ENCODE measurements at places on chromosomes 13 and 19.
A peak's percentile ranks its signal among the peaks of the same experiment; 100 is the strongest.

- no peak for DNase-seq
Measured at GRCh38 chr19:58203814-58204475, 21.1 kb downstream of the ZNF274 start.

DNA sequence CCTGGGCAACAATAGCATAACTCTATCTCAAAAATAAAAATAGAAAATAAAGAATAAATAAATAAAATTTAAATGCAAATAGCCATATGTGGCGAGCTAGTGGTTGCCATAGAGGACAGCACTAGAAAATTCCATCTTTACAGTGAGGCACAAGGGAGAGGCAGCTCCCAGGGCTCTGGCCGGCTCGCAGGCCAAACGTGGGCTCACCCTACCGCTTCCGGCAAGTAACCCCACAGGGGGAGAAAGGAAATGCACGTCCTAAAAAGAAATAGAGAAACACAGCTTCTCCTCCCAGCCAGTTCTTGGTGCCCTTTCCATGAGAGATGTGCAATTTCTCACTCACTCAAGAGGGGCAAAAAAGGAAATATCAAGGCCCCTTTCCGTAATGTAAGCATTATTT lies 12.4 kb upstream of the GRWD1 start:
- DNase-seq, result no peak

DNA sequence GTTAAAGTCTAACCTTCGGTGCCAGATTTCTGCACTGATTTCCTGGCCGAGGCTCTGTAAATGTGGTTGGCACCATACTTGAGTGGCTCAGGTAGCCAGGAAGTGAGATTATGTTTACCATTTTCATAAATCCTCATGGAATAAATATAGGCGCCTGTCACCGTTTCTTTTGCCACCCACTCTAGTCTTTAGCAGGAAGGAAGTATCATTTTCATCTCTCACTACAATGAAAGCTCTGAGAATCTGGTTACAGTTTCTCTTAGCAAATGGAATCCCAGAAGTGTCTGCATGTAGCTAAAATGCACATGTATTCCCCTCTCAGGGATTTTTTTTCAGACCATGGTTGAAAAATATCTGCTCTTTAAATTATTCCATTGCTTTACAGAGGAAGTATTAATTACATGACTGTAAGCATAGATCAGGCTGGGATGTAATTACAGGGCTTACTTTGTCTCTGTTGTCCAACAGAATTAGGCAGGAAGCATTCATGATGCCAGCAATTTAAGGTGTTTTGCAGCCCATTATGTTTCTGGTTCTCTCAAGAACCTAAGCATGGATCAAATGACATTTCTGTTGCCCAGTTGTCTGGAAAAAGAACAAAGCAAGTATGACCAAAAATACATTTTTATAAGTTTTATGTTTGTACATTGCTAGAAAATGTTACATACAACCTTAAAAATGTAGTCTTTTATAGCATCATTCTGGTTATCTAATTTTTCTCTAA lies 221.7 kb upstream of the SPRY2 start:
- DNase-seq, result no peak

GRCh38 chr19:7507884-7508283 lies 8.0 kb upstream of the ZNF358 start:
- DNase-seq, result peak; percentile 43

DNA sequence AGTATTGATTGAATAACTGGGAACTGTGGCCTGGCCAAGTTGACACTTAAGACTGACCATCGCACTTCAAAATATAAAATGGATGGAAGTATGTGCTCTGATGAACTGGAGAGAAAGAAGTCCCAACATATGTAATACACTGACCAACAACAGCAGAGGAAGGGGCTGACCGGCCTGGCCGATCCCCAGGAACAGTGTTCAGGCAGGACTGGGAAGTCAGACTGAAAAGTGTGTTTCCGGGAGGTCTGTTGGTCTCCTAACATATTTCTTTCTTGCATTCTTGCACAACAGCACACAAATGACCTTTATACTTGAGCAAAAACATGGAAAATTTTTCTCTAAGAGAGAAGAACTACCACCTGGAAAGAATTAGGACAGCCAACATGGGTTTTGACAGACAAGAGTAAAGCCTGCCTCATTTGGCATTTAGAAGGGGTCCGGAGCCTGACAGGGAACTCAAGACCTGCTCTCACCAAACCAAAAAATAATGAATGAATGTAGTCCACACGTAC lies 297.8 kb downstream of the OXGR1 start:
- DNase-seq, result no peak

GRCh38 chr13:48448959-48449614 lies 36.2 kb upstream of the LPAR6 start:
- peak; percentile 52 for DNase-seq

DNA sequence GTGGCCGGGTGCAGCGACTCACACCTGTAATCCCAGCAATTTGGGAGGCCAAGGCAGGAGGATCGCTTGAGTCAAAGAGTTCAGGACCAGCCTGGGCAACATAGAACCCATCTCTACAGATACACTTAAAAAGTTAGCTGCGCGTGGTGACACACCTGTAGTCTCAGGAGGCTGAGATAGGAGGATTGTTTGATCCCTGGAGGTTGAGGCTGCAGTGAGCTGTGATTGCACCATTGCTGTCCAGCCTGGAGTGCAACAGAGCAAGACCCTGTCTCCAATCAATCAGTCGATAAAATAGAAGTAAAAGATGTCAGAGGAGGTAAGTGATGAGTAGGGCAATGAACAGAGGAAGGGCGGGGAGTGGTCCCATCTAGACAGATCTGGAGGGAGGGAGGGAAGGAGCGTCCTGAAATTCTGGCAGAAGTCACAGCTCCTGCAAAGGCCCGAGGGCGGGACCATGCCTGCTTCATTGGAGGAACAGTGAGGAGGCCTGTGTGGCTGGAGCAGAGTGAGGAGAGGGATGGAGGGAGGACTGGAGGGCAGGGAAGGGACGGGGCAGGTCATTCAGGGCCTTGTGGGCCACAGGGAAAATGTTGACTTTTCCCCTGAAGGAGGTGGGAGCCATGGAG lies 9.7 kb downstream of the SMIM24 start:
- no peak for DNase-seq

GRCh38 chr13:78323848-78324247 lies 279.5 kb downstream of the POU4F1 start:
- DNase-seq, result no peak

- DNase-seq, result no peak
Measured at GRCh38 chr13:110617321-110618072, 2.2 kb downstream of the NAXD start.

- DNase-seq, result no peak
Measured at GRCh38 chr19:41531438-41532311, 44.3 kb upstream of the CEACAM21 start.

DNA sequence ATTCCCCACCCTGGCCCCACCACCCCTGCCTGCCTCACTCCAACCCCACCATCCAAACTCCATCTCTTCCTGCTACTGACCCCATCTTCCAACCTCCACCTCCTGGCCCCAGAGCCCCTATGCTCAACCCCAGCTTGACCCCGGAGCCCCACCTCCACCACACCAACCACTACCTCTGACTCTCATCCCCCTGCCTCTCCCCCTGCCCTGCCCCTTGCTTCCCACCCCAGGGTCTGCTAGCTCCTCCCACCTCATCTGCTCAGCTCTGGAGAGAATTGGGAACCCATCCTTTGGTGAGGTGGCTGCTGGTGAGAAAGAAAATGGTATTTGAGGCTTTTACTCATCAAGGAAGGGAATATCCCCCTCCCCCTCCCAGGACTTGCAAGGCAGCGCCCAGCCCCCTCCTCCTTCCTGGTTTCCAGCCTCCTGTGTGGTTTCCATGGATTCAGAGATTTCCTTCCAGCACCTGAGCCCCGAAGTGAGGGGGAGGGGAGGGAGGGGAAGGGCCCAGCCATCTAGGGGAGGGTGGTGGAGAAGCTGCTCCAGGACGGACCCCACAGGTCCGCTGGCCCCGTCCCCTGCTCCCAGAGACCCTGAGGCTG lies 11.4 kb upstream of the PEPD start:
- no peak for DNase-seq

DNA sequence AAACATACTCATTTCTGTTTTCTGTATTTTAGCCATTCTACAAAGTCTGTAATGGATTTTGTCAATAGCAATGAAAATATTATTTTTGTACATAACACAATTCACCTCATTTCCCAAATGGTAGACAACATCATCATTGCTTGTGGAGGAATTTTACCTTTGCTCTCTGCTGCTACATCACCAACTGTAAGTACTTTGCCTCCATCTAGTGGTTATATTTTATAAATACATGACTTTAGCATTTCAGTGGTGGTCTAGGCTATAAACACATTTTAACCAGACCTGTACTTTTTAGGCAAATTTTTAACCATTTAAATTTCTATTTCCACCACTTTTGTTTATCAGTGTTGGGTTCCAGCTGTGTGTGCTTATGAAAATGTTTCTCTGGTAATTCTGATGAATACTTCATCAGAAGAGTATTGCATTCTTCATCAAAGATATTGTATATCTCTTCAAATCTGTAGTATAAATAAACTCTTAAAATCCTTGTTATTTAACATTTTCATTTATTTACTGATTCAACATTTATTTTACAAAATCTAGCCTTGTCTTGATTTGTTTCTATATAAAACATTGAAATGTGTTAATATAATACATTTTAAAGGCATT lies 222.4 kb downstream of the NBEA start:
- DNase-seq, result no peak

DNA sequence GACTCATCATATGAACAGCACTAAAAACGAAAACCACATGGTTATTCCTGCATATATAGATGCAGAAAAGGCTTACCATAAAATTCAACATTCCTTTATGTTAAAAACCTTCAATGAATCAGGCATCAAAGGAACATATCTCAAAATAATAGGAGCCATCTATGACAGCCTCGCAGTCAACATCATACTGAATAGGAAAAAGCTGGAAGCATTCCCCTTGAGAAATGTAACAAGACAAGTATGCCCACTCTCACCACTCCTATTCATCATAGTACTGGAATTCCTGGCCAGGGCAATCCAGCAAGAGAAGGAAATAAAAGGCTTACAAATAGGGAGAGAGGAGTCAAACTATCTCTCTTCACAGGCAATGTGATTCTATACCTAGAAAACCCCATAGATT lies 179.6 kb upstream of the HTR2A start:
- no peak for DNase-seq

GRCh38 chr13:24927810-24928404 lies 163.9 kb downstream of the RNF17 start:
- DNase-seq, result no peak

GRCh38 chr13:53285896-53286430 lies 257.4 kb downstream of the OLFM4 start:
- no peak for DNase-seq

DNA sequence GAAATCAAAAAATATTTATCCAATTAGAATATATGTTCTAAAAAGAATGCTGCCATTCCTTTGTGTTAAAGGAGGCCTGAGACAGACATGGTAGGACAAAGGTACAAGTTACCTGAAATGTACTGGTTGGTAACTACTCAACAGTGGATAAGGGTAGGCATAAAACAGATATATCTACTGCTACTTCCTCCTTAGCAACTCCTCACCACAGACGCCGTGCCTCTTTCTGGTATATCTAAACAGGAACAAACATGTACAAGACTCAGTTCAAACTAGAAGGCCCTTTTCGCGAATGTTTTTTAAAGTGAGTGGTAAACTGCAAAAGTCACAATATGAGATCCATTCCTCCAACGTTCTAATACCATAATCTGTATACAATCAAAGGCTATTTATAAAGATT lies 86.9 kb downstream of the TBC1D4 start:
- DNase-seq, result no peak

DNA sequence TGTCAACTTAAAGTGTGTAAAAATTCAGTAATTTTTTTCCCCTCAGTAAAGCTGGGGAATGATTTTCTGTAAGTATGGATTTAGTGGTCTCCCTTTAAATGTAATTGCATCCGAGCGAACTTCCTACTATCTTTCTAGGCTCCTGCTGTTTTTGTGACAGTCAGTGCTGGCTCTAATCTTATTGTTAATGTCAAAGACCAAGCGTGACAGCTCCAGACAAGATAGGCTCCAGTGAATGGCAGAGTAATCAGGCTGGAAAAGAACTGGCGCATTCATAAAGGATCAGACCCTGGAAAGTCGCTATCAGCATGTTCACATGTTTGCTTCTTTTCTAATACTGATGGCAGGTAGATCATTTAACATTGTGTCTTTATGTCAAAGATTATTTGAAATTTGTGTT lies 908.0 kb upstream of the ATXN8OS start:
- DNase-seq, result no peak

All from amniotic stem cell (primary cell).